CD4-positive, alpha-beta T cell (primary cell): ENCODE measurements at places on chromosomes 12 and 14.

GRCh38 chr14:104734601-104734990 lies 10.6 kb downstream of the ADSS1 start:
- DNase-seq = no peak

DNA sequence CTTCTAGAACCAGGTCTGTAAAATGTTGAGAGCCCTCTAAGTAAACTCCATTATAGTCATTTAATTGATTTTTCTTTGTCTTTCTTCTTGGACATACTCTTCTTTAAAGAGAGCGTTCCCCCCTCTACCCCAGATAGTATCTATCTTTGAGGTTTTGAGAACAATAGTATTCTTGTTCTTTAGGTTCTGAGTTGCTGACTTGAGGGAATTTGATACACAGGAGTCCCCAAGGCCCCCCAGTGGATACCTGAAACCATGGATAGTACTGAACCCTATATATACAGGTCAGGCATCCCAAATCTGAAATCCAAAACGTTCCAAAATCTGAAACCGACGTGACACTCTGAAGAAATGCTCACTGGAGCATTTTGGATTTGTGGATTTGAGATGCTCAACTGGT lies 65.5 kb downstream of the FUT8 start:
- DNase-seq = no peak

DNA sequence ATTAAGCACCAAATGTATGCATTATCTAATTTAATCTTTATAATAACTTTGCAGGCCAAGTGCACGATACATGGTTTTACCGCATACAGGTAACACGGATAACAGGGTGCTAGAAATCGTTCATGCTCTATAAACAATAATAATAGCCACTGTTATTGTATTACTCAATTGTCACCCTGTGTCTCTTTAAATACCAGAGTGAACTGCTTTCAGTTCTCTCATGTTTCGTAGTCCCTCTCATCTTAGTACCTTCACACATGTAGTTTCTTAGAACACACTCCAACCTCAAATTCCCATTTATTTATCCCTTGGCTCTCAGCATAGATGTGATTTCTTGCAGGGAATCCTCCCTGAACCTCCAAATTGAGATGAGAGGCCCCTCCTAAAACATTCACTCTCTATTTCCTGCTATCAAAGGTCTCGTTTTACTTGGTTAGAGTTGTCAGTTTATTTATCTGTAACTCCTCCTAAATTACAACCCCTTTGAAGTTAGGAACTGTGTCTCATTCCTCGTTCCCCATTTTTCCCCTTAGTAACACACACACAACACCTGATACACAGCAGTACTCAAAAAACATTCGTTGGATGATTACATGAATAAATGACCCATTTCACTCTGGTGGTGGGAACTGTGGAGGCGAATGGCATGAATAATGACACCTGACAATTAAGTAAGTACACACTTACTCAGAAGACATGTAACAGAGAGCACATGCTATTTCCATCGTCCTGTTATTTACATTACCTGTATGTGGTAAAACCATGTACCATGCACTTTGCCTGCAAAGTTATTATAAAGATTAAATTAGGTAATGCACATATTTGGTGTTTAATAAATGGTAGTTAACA lies 134.6 kb downstream of the BTG1 start:
- DNase-seq = no peak

DNA sequence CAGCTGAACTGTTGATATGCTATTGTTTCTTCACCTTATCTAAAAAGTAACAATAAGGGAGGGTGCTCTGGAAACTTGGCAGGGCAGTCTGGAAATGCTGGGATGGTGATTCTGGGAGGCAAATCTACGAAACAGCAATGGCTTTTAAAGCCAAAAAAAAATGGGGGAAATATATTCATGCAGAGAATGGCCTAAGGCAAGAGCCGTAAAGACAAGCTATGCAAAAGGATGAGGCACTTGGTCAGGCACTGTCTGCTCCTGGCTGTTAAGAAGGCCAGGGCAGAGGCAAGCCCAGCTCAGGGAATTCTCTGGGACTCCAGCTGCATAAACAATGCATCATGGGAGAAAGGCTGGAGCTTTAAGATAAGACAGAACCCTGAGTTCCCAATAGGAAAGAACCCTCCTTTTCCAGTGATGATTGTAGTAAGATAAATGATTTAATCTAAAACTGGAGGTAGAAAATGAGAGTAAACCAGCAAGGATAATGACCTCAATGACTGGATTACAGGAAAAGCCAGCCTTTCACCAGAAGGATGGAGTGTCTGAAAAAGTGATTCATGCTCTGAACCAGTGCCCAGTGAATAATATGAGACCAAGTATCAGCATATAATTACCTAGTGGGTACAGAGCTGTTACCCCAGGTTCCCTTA lies 46.0 kb downstream of the ITPR2 start:
- no peak for DNase-seq

GRCh38 chr14:86221000-86221399 lies 691.1 kb downstream of the FLRT2 start:
- DNase-seq = no peak

DNA sequence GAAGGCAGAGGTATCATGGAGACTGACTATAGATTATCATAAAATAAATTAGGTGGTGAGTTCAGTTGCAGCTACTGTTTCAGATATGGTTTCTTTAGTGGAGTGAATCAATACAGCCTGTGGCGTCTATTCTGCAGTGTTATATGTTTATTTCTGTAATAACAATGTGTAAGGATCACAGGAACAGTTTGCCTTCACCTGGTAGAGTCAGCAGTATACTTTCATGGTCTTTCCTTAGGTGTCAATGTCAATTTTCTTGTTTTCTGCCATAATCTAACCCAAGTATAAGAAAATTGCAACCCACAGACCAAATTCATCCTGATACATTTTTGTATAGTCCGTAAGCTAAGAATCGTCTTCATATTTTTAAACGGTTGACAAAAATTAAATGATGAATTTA lies 140.4 kb upstream of the ATF7IP start:
- DNase-seq = no peak

DNA sequence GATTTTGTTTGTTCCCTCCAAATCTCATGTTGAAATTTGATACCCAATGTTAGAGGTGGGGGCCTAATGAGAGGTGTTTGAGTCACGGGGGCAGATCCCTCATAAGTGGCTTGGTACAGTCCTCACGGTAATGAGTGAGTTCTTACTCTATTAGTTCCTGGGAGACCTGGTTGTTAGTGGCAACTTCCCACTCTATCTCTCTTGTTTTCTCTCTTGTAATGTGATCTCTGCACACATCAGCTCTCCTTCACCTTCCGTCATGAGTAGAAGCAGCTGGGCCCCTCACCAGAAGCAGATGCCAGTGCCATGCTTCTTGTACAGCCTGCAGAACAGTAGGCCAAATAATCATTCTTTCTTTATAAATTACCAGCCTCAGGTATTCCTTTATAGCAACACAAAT lies 29.6 kb upstream of the KCNK10 start:
- DNase-seq = no peak

- DNase-seq = no peak
Measured at GRCh38 chr14:28461389-28461788, 305.2 kb upstream of the FOXG1 start.

- no peak for DNase-seq
Measured at GRCh38 chr12:113831476-113831875, 134.6 kb downstream of the RBM19 start.

DNA sequence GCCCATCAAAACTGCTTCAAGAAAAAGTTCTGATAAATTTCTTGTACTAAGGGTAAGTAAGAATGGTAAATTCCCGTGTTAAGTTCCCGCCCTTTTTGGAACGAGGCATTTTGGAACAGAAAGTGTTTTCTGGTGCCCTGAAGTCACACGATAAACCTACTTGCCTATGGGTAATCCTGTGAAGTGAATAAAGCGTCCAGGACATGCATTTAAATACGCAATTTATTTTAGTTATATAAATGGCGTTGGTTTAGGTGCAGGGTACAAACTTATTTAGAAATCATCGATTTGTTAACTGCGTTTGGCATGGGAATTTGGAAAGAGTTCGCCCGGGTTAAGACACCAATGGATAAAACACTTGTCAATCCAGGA lies 715 bp upstream of the RAP1B start:
- no peak for DNase-seq

DNA sequence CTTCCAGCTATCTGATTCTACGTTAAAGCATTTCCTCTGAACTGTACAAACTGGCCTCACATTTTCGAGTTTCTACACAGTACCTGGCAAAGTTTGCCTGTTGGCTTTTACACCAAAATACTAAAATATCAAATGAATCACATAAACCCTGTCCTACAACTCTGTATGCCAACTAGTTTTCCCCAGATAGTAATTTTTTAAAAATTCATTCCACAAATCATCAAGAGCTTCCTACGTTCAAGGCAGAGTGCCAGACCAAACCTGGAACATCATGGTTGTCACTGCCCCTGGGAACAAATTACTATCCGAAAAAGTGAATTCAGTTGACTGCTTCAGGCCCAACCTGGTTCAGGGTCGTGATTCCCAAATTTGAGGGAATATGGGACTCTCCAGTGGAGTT lies 2.1 kb downstream of the TMEM30B start:
- no peak for DNase-seq

- DNase-seq = no peak
Measured at GRCh38 chr12:109444259-109444658, 32.8 kb downstream of the KCTD10 start.

- no peak for DNase-seq
Measured at GRCh38 chr14:54652605-54653052, 85.7 kb downstream of the SAMD4A start.

DNA sequence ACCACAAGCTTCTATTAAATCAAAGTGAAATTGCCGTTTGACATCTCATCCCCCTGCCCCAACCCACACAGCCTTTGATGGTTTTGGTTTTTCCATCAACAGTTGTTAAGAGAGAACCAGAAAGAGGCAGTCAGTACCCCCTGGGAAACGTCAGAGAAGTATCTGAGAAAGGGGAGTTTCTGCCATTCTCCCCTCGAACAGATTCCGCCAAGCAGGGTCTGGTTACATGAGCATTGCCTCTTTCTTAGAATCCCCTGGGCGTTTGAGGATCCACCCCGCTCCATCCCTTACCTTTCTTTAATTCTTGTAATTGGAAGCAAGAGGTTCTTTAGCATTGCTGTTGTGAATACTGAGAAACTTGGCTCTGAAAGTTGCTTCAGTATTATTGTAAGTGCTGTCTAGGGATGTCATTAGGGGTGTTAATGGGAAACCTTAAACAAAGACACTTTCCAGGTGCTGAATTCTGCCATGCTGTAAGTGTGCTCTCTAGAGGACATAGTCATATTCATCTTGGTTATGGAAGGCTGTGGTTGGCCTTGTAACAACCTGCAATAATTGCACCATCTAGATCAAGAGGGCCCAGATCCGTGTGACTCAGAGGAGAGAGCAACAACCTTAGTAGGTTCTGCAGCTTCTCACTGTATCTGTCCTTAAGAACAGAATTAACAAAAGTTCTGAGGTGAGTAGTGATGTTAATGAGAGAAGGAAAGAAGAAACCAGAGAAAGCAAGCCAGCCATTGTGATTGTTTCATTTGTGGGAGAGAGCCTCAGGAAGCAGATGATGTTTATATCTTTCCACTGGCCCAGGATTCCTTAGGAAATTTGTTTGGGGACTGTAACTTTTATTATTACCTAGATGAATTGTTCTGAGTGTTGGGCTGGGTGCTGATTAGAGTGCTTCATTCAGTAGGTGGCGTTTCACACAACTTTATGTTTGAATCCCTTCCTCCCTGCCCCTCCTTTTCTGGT lies 9.0 kb downstream of the TMBIM6 start:
- peak; percentile 10 for DNase-seq

GRCh38 chr12:42234970-42235369 lies 3.1 kb downstream of the YAF2 start:
- DNase-seq = no peak

DNA sequence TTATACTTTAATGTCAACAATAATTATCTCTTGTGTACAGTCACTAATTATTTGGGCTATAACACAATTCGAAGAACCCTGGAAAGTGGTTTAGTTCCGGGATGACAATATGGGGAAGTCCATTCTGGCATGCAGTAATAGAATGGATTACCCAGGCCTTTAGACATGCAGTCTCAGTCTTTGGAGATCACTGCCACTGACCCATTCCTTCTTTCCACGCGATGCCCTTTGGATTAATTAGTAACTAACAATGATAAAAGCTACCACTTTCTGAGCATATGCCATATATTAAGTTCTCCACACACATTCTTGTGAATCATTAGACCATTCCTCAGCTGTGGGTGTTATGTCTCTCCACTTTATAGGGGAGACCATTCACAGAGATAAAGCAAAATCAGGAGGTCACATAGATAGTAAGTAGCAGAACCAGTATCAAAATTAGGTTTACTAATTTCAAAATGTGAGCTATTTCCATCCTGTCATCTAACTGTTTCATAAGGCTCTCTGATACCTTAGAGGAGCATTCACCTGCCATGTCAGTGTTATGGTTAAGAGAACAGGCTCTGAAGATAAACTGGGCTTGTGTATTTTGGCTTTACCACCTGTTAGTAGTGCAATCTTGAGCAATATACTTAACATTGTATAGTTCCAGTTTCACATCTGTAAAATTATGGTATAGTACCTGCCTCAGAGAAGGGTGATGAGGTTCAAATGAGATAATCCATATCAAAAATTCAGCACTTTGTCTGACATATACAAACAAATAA lies 27.2 kb upstream of the KCNJ8 start:
- DNase-seq = no peak

- DNase-seq = no peak
Measured at GRCh38 chr12:19546611-19547162, 107.4 kb downstream of the AEBP2 start.

- DNase-seq = no peak
Measured at GRCh38 chr14:65849091-65849490, 436.6 kb downstream of the FUT8 start.

GRCh38 chr12:105223352-105223845 lies 12.6 kb downstream of the APPL2 start:
- no peak for DNase-seq

GRCh38 chr14:24846261-24846660 lies 203.7 kb downstream of the STXBP6 start:
- no peak for DNase-seq
